T-helper 2 cell treated with Interferon-gamma antibody and Interleukin-4, amounts not matched to agents 100 ng/mL and 5 ng/mL, for 36 hours (primary cell): ENCODE measurements at places on chromosomes 5 and 9. TPM values are rescaled to one million over a fixed set of nuclear protein-coding genes. Genes with fewer than 3 reads are reported as not detected.

The SLC1A3 gene
- not detected in 2 replicates for total RNA-seq

The PCDH1 gene
- total RNA-seq: not detected in 2 replicates

The ANKRD55 gene
- total RNA-seq: 7.0 and 8.5 TPM in 2 replicates

The SLC34A3 gene
- not detected in 2 replicates for total RNA-seq

The CDHR2 gene
- 1.1 and 1.7 TPM in 2 replicates for total RNA-seq

The TIGD6 gene
- total RNA-seq: 1.2 and 1.7 TPM in 2 replicates

The OTP gene
- not detected in 2 replicates for total RNA-seq

The PCDHGA12 gene
- total RNA-seq: 0.16 and 0.18 TPM in 2 replicates

The CSF1R gene
- total RNA-seq: 0.14 TPM in 1 of 2 replicates, not detected in the other

The DOK3 gene
- total RNA-seq: 5.3 and 5.4 TPM in 2 replicates

The PRLR gene
- total RNA-seq: not detected in 2 replicates

The GPR151 gene
- total RNA-seq: not detected in 2 replicates

The FCN1 gene
- total RNA-seq: not detected in 2 replicates

The FOXD4L4 gene
- 0.09 and 0.23 TPM in 2 replicates for total RNA-seq

The PKD2L2 gene
- 0.23 TPM in 1 of 2 replicates, not detected in the other for total RNA-seq

The NR5A1 gene
- total RNA-seq: not detected in 2 replicates

The MSX2 gene
- not detected in 2 replicates for total RNA-seq

The FOXD4 gene
- 0.23 TPM in 1 of 2 replicates, not detected in the other for total RNA-seq

The KIF4B gene
- 0.07 TPM in 1 of 2 replicates, not detected in the other for total RNA-seq

The IFNA21 gene
- not detected in 2 replicates for total RNA-seq

The HAVCR2 gene
- 44.5 and 45.9 TPM in 2 replicates for total RNA-seq

The TMC1 gene
- total RNA-seq: not detected in 2 replicates

The ADRB2 gene
- 0.34 and 0.70 TPM in 2 replicates for total RNA-seq

The RGS7BP gene
- not detected in 2 replicates for total RNA-seq

The NNT gene
- 87.2 and 89.5 TPM in 2 replicates for total RNA-seq

The LRRC19 gene
- not detected in 2 replicates for total RNA-seq

The ARID3C gene
- total RNA-seq: 0.14 TPM in 2 replicates

The PDE6A gene
- total RNA-seq: not detected in 2 replicates

The CDH9 gene
- not detected in 2 replicates for total RNA-seq

The DMGDH gene
- total RNA-seq: 1.0 TPM in 1 of 2 replicates, not detected in the other

The PTGER4 gene
- 82.2 and 84.2 TPM in 2 replicates for total RNA-seq

The TNFSF15 gene
- total RNA-seq: 0.64 and 0.73 TPM in 2 replicates

The GBGT1 gene
- 5.7 and 6.7 TPM in 2 replicates for total RNA-seq

The STRBP gene
- total RNA-seq: 18.1 and 18.2 TPM in 2 replicates

The ZNF782 gene
- total RNA-seq: 5.0 and 5.7 TPM in 2 replicates

The PLPPR1 gene
- total RNA-seq: not detected in 2 replicates

The BTNL3 gene
- not detected in 2 replicates for total RNA-seq

The BTNL9 gene
- not detected in 2 replicates for total RNA-seq

The ZDHHC11 gene
- 20.6 and 21.5 TPM in 2 replicates for total RNA-seq

The CTXN3 gene
- not detected in 2 replicates for total RNA-seq

The ZBTB43 gene
- 15.9 and 19.2 TPM in 2 replicates for total RNA-seq
